ENCODE measurements at places on chromosomes 2 and 18.

DNA sequence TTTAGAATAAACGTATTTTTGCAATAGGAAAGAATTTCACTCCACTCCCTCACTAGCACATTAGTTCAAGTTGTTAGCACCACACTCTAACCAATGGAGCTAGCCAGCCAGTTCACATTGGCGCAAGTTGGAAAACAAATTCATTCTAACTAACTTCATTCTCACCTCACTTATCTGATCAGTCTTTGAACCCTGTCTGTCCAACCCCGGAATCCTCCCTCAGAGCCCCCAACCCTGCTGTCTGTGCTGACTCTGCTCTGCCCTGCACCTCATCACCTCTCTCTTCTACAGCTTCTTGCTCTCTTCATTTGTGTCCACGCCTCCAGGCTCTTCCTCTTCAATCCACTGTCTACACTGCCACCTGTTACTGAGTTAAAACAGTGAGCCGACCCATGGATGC, 356.5 kb downstream of the IRS1 start:
- DNase-seq = no peak

GRCh38 chr18:23716516-23716915, 27.3 kb downstream of the LAMA3 start:
- DNase-seq = no peak

DNA sequence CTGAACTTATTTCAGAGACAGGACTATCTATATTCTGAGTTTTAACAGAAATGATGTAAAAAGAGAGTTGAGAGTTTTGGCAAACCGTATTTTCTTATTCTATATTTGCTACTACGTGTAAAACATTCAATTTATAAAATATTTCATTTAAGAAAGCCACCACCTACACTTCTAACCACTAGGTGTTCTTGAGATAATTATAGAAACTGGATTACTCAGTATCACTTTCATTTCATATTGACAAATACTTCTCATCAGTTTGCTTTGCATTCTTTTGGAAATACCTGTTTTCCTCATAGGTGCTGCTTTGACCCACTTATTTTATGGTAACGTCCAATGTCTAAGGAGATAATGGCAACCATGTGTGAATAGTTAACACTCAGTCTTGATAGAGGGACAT, 103.3 kb upstream of the LYPD1 start:
- DNase-seq = no peak

- no peak for DNase-seq
Measured at GRCh38 chr2:120863146-120863545, 127.5 kb downstream of the GLI2 start.
